Spleen (tissue), 13 donors: ENCODE measurements at places on chromosomes 4 and X. TPM values are rescaled to one million over a fixed set of nuclear protein-coding genes. Genes with fewer than 3 reads are reported as not detected.

- DNase-seq = no peak
These were observed 89.8 kb downstream of the EMCN start for GRCh38 chr4:100428051-100428450.

DNA sequence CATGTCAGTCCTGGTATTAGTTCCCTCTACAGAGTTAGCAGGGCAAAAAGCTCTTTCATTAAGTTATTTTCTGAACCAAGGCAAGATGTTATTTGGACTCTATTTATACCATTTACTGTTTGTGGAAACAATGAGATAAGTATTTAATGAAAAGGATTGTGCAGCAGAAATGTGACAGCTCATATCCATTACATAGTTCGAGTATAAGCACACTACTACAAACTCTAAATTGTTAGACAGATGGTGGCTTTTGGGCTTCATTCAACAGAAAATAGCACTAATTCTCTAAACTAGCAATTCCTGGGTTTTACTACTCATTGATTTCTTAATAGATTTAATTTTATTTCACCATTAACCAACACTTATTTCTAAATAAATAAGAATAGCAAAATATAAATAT lies 95.2 kb upstream of the ANK2 start:
- DNase-seq = no peak

- no peak for DNase-seq
These were observed 46.6 kb downstream of the HTT start for GRCh38 chr4:3121110-3121509.

SPANXA1 gene
- not detected for total RNA-seq

GRCh38 chr4:4755306-4755705 lies 104.2 kb upstream of the MSX1 start:
- no peak for DNase-seq

DNA sequence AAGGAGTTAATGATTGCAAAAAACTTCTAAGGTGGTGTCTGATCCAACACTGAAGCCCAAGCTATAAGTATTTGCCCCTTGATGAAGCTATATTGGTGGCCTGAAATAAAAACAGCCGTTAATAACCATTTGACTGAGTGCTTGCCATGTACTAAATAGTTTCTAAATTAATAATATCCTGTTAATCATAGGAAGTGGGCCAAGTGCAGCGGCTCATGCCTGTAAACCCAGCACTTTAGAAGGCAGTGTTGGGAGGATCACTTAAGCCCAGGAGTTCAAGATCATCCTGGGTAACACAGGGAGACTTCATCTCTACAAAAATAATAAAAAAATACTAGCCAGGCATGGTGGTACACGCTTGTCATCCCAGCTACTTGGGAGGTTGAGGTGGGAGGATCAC lies 8.3 kb downstream of the NDP start:
- DNase-seq = no peak

FAM114A1 gene
- total RNA-seq = 40.3 TPM

BMP3 gene
- 0.15 TPM for total RNA-seq

DNA sequence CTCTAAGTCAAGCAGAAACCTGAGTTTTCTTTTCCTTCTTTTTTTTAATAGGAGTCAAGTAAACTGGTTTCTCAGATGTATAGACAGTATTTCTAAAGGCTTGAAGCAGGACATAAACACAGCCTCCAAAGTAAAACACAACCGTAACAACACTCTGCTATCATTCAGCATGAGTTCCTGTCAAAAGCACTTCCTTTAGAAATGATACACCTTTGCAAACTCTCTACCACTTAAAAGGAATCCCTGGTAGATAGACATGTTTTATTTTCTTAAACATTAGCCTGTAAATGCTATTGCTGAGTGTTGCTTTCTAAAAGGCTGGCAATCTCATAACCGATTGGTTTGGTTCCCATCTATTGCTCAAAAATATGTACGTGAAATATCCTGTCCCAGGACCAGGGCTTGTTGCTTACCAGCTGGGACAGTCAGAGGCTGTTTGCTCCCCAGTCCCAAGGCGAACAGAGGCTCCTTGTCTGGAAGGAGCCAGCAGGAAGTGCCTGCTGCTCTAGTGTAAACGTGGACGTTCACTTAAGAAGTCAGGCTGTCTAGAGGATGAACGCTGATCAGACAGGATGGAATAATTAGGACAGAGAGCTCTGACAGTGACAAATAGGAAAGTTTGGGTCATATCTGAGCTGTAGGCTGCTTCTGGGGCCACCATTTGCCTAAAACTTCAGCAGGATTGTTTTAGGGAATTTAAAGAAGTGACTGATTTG lies 173.9 kb upstream of the KLF3 start:
- DNase-seq = no peak

DNA sequence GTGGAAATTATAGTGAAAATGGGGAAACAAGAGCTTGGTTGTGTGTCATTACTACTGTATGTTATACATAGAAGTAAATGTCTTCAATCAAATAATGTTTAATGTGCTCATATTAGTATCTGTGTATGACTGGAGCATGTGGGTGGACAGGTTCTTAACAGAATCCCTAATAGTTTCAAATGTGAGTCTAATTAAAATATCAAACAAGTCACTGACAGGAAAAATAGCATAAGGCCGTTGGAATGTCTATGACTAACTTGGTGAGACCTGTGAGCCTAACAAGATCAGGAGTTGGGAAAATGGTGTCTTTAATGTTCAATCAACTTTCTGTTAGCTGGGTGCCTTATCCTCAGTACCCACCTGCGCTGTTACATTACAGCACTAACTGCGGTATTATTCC lies 6.2 kb upstream of the CXCL3 start:
- DNase-seq = no peak

GRCh38 chrX:115047181-115047580 lies 29.8 kb upstream of the IL13RA2 start:
- DNase-seq = no peak

SYN1 gene
- total RNA-seq = 0.70 TPM

DNA sequence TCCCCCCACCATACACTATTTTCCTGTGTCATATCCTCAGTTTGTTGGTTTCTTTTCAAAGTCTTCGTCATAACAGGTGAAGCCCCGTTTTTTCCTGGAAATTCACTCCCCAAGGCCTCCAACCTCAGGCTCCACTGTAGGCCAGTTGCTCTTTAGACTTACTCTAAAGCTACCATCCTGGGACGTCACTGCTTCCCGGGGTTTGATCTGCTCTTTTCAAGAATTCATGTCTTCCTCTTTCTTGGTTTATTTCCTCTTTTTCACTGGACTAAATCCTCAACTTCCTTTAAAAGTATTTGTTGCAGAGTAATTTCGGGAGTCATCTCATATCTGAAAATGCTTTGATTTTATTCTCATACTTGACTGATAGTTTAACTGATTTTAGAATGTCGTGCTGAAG lies 6.5 kb upstream of the SERTM2 start:
- no peak for DNase-seq

- no peak for DNase-seq
These were observed 64.0 kb upstream of the WDR1 start for GRCh38 chr4:10180603-10180926.
